ENCODE measurements at places on chromosomes 2 and 18.

- no peak for DNase-seq
These were observed 114.1 kb downstream of the ZNF516 start for GRCh38 chr18:76380791-76381405.

GRCh38 chr18:27707201-27707600, 469.7 kb downstream of the CDH2 start:
- no peak for DNase-seq

DNA sequence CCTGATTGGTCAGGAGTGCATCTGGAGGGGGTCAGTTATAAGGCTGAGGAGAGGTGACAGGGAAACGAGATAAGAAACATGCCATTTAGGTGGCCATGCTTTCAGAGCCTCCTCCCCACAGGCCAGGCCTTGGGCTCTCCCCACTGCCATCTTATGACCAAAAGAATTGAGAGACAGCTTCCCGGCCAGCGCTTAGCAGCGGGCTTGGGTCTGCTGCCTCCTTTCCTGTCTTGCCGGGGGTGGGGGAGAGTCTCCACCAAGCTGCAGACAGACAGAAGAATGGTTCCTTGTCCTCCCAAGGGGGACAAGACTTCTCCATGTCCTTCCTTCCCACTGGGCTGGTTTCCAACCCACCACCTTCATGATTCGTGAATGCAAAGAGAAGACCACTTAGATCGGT, 171.3 kb downstream of the SMAD7 start:
- DNase-seq: no peak

DNA sequence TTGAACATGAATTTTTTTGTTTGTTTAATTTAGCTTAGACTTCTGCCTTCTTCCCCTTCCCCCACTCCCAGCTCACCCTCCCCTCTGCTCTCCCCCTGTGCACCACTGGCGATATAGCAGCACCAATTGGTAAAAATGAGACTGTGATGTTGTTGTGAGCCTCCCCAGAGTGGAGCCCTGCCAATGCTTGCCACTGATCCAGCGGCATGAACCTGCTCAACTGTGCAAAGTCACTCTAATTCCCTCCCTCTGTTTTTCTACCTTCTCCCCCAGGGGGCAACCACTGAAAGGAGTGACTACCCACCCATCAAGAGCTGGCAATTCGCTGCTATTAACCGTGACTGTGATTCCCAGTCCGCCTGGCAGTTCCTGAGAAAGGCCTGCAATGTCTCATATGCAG, 30.2 kb downstream of the KLHL14 start:
- no peak for DNase-seq

- no peak for DNase-seq
These were observed 9.8 kb upstream of the ARHGEF4 start for GRCh38 chr2:130826821-130827501.

Data from HepG2 (cell line).